ENCODE measurements at places on chromosomes 1 and 21. TPM values are rescaled to one million over a fixed set of nuclear protein-coding genes. Genes with fewer than 3 reads are reported as not detected.

The DFFA gene
- total RNA-seq = 36.1 TPM

The C8A gene
- not detected for total RNA-seq

The SERINC2 gene
- total RNA-seq = not detected

The CFHR5 gene
- not detected for total RNA-seq

The S100A1 gene
- not detected for total RNA-seq

The SLC66A1 gene
- total RNA-seq = 2.6 TPM

The SYT6 gene
- not detected for total RNA-seq

The MFSD2A gene
- total RNA-seq = 4.0 TPM

The CD101 gene
- total RNA-seq = 0.83 TPM

The ATP8B2 gene
- total RNA-seq = 28.7 TPM

The HCRTR1 gene
- total RNA-seq = not detected

The GJA5 gene
- total RNA-seq = not detected

The RPL5 gene
- total RNA-seq = 1,793 TPM

The SLC26A9 gene
- not detected for total RNA-seq

The RAB3B gene
- total RNA-seq = 0.12 TPM

The MANEAL gene
- 0.69 TPM for total RNA-seq

The NUF2 gene
- total RNA-seq = 69.0 TPM

The MIGA1 gene
- 7.7 TPM for total RNA-seq

The OVAAL gene
- total RNA-seq = not detected

The LRRC53 gene
- not detected for total RNA-seq

The OPRD1 gene
- total RNA-seq = not detected

The S100A7A gene
- not detected for total RNA-seq

The RGS8 gene
- not detected for total RNA-seq

The MMEL1 gene
- total RNA-seq = 1.5 TPM

The LRIF1 gene
- 12.3 TPM for total RNA-seq

The KPRP gene
- total RNA-seq = not detected

The DNALI1 gene
- not detected for total RNA-seq

The SETSIP gene
- 0.32 TPM for total RNA-seq

The ARHGAP30 gene
- total RNA-seq = 106 TPM

The OR6N1 gene
- total RNA-seq = not detected

The TFF2 gene
- total RNA-seq = not detected

The UMODL1 gene
- total RNA-seq = not detected

The NADK gene
- 43.6 TPM for total RNA-seq

The INKA2 gene
- 1.9 TPM for total RNA-seq

The TYW3 gene
- total RNA-seq = 30.9 TPM

The AMY1C gene
- not detected for total RNA-seq

The CHIA gene
- not detected for total RNA-seq

The PSMA5 gene
- 181 TPM for total RNA-seq

The TMEM52 gene
- total RNA-seq = 0.99 TPM

The RAP1A gene
- total RNA-seq = 152 TPM

The PAQR7 gene
- 3.1 TPM for total RNA-seq

The TBX19 gene
- total RNA-seq = 1.4 TPM

The KRTAP7-1 gene
- not detected for total RNA-seq

The CGN gene
- 1.5 TPM for total RNA-seq

The AADACL4 gene
- not detected for total RNA-seq
